ENCODE measurements at places on chromosomes 6 and 20. TPM values are rescaled to one million over a fixed set of nuclear protein-coding genes. Genes with fewer than 3 reads are reported as not detected.

- no peaks in the 10 kb centered on the region for H3K4me1 ChIP-seq
- H3K27me3 ChIP-seq: no peaks in the 10 kb centered on the region
- H3K27ac ChIP-seq: no peak overlapping the region
- DNase-seq: no peak
Measured at GRCh38 chr6:168541307-168541706, 100.3 kb downstream of the SMOC2 start.

DNA sequence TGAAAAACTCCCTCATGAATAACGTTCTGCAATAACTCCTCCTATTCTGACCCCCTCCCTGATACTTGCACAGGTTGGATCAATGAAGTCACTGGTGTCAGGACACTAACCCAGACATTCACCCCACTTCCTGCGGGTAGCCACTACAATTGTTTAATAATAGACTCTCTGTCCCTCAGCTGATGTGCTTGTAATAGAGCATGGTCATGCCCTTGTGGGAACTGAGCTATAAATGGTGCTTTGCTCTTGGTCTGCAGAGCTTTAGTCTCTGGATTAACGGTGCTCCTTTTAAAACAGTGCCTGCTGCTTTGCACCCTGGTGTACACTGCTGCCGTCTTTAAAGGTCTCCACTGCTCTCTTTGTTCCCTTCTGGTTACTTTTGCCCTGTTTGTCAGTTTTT lies 127.3 kb downstream of the BACH2 start:
- H3K36me3 ChIP-seq: no peaks in the 10 kb centered on the region
- H3K27me3 ChIP-seq: no peaks in the 10 kb centered on the region
- no peak overlapping the region for H3K4me3 ChIP-seq

DNA sequence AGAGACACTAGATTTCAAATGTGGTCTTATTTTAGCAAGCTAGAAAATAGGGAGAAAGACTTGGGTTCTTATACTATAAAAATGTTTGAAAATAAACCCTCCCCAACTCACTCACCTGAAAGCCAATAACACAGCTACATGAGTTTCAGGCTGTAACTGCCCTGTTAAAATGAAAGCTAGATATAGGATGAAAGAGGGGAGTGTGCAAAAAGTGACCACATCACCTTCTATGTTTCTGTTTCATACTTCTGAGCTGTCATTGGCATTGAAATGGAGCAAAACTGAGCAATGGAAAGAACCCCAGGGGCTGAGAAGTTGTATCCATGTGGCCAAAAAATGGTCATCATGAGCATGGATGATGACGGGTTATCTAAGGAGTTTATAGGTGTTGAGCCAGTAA lies 148.1 kb upstream of the TENT5A start:
- no peak overlapping the region for H3K27ac ChIP-seq
- DNase-seq: no peak
- H3K4me1 ChIP-seq: no peaks in the 10 kb centered on the region

DNA sequence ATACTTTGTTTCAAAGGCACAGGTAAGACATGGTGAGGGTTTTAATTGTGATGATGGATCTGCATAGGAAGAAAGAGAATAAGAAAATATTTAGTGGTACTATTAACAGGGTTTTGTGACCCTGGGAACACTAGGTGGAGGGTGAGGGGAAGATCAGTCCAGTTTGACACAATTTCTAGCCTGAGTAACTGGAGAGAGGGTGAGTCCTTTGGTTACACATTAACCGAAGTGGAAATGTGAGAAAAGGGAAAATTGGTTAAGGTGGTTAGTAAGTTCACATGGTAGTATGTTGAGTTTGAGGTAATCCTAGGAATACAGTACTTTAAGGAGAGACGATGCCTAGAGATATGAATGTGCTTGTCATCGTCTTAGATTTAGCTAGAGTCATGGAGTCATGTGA lies 54.8 kb upstream of the POU3F2 start:
- H3K36me3 ChIP-seq: no peaks in the 10 kb centered on the region
- no peak overlapping the region for H3K4me3 ChIP-seq
- no peak overlapping the region for H3K27ac ChIP-seq
- H3K27me3 ChIP-seq: no peaks in the 10 kb centered on the region
- H3K4me1 ChIP-seq: no peaks in the 10 kb centered on the region

- no peak overlapping the region for H3K4me3 ChIP-seq
- H3K27me3 ChIP-seq: no peaks in the 10 kb centered on the region
- H3K36me3 ChIP-seq: no peaks in the 10 kb centered on the region
- H3K4me1 ChIP-seq: no peaks in the 10 kb centered on the region
Measured at GRCh38 chr6:170277893-170278742, 12.8 kb downstream of the DLL1 start.

GRCh38 chr6:25456249-25457040 lies 177.3 kb downstream of the CARMIL1 start:
- H3K4me3 ChIP-seq: no peak overlapping the region
- H3K4me1 ChIP-seq: no peaks in the 10 kb centered on the region
- H3K27me3 ChIP-seq: no peaks in the 10 kb centered on the region
- no peak for DNase-seq

- no peaks in the 10 kb centered on the region for H3K4me1 ChIP-seq
- H3K4me3 ChIP-seq: no peak overlapping the region
- DNase-seq: no peak
- H3K27ac ChIP-seq: no peak overlapping the region
- H3K36me3 ChIP-seq: no peaks in the 10 kb centered on the region
- no peaks in the 10 kb centered on the region for H3K27me3 ChIP-seq
Measured at GRCh38 chr6:117138425-117138824, 126.9 kb upstream of the VGLL2 start.

DNA sequence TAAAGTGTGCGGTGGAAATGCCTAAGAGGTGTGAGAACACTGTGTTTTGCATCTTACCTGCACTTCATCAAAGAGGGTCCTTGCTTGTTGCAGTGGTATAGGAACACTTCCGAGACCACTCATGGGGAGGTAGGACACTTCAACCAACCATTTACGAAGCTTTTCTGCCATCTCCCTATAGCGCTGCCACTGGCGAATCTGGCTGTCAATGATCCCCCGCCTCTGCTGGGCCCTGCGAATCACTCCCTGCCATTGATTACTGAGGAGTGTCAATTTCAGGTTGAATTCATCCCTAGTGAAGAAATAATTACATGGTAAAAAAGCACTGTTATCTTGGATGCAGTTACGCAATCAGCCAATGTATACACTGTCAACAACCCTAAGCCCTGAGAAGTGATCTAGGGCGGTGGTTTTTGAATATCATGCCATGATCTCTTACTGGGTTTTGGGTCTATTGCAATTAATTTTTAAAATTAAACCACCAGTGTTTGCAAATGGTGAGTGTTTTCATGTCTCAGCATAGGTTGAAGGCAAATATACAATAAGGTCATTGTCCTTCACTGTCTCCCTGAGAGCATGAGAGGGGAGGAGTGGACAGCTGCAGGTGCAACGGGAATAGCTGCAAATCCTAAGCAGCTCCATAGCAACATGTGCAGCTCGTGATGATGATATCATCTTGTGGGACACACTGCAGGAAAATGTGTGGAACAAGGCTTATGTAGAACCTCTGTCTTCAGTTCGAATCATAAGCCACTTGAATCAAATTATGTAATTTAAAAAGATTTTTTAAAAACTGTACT lies 400.6 kb downstream of the ESR1 start:
- DNase-seq: no peak
- H3K4me1 ChIP-seq: no peaks in the 10 kb centered on the region
- H3K27me3 ChIP-seq: no peaks in the 10 kb centered on the region
- peaks cover 16% of the 10 kb centered on the region for H3K36me3 ChIP-seq

DNA sequence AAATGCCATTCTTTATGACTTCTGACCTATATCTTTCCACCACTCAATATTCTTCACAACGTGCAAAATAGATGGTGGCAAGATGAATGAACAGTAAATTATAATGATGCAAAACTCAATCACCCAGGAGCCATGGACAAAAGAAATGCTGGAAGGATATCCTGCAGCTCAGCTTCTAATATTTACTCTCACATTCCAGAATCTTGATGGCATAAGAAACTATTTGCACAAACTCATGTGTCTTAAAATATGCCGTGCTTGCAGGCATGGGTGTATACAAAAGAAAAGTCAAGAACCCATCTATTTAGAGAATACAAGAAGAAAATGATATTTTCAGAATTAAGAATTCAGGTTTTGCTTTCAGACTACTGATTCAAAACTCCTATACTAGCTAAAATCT lies 217.8 kb downstream of the SLC35F1 start:
- H3K4me1 ChIP-seq: no peaks in the 10 kb centered on the region
- no peak overlapping the region for H3K27ac ChIP-seq
- no peak overlapping the region for H3K4me3 ChIP-seq

- no peak overlapping the region for H3K4me3 ChIP-seq
- no peaks in the 10 kb centered on the region for H3K36me3 ChIP-seq
- no peak overlapping the region for H3K27ac ChIP-seq
- no peak for DNase-seq
- H3K27me3 ChIP-seq: no peaks in the 10 kb centered on the region
Measured at GRCh38 chr6:8174571-8174970, 72.2 kb upstream of the EEF1E1 start.

- no peak for DNase-seq
- H3K27me3 ChIP-seq: no peaks in the 10 kb centered on the region
- H3K4me1 ChIP-seq: peaks cover 34% of the 10 kb centered on the region
Measured at GRCh38 chr6:35603326-35604202, 85.2 kb downstream of the FKBP5 start.

- peaks cover 3% of the 10 kb centered on the region for H3K27me3 ChIP-seq
- DNase-seq: no peak
- peak overlapping the region; percentile 63 for H3K27ac ChIP-seq
- H3K4me3 ChIP-seq: peak overlapping the region; percentile 66
Measured at GRCh38 chr20:13222319-13222716, 1.2 kb downstream of the ISM1 start.

GRCh38 chr6:15512126-15512525 lies 150.7 kb downstream of the DTNBP1 start:
- DNase-seq: no peak
- no peaks in the 10 kb centered on the region for H3K27me3 ChIP-seq
- peaks cover 7% of the 10 kb centered on the region for H3K4me1 ChIP-seq
- no peak overlapping the region for H3K27ac ChIP-seq
- H3K36me3 ChIP-seq: peaks cover 5% of the 10 kb centered on the region

- no peaks in the 10 kb centered on the region for H3K4me1 ChIP-seq
- no peak overlapping the region for H3K27ac ChIP-seq
- no peak for DNase-seq
- no peak overlapping the region for H3K4me3 ChIP-seq
- no peaks in the 10 kb centered on the region for H3K27me3 ChIP-seq
Measured at GRCh38 chr6:142374965-142375733, 73.3 kb downstream of the ADGRG6 start.

DNA sequence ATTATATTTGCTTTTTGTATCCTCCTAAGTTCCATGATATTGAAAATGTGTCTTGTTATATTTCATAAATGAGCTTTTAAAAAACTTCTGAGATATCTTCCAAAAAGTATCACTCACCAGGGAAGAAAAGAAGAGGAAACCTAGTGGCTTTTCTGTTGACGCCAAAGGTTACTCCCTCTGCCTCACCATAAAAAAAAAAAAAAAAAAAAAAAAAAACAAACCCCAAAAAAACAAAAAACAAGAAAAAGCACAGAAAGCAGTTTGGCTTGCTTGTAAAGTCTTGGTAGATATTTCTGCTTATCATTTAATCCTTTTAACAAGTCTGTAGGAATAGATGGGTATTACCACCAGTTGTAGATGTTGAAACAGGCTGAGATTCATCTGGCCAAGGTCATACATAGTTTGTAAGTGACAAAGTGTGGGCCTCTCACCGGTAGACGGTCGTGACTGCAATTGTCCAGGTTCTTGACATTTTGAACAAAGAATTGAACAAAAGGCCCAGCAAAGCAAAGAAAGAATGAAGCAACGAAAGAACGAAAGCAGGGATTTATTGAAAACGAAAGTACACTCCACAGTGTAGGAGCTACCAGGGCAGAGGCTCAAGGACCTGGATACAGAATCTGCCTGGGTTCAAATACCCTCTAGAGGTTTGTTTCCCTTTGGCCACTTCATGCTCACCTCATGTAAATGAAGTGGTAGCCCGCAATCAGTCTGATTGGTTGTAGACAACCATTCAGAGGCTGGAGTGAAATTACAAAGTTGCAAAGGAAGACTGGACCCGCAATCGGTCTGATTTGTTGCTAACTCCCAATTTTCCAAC lies 11.6 kb upstream of the ELOVL5 start:
- no peaks in the 10 kb centered on the region for H3K36me3 ChIP-seq
- peak overlapping the region; percentile 98 for H3K27ac ChIP-seq
- H3K4me1 ChIP-seq: peaks cover 8% of the 10 kb centered on the region
- H3K4me3 ChIP-seq: peak overlapping the region; percentile 72

- no peak overlapping the region for H3K4me3 ChIP-seq
- no peaks in the 10 kb centered on the region for H3K36me3 ChIP-seq
- H3K27me3 ChIP-seq: no peaks in the 10 kb centered on the region
- no peak overlapping the region for H3K27ac ChIP-seq
Measured at GRCh38 chr6:37236921-37237320, 20.7 kb upstream of the TBC1D22B start.

DNA sequence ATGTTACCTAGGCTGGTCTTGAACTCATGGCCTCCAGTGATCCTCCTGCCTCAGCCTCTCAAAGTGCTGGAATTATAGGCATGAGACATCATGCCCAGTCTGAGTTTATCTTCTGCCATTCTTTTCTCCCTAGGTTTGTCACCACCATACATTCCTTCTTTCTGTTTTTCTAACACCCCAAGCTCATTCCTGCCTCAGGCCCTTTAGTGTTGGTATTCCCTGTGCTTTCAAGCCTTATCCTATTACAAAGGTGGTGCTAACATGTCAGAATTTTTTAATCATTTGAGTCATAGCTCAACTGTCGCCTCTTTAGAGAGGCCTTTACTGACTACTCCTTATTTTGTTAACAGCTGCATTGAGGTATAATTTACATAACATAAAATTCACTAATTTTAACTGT lies 221.1 kb upstream of the PRSS16 start:
- DNase-seq: no peak
- no peaks in the 10 kb centered on the region for H3K4me1 ChIP-seq
- no peaks in the 10 kb centered on the region for H3K27me3 ChIP-seq
- no peak overlapping the region for H3K27ac ChIP-seq

GRCh38 chr20:40956542-40957264 lies 71.9 kb upstream of the TOP1 start:
- no peak overlapping the region for H3K4me3 ChIP-seq
- DNase-seq: no peak
- H3K4me1 ChIP-seq: no peaks in the 10 kb centered on the region
- H3K27me3 ChIP-seq: no peaks in the 10 kb centered on the region
- H3K36me3 ChIP-seq: no peaks in the 10 kb centered on the region

GRCh38 chr20:15570156-15570555 lies 1003.1 kb downstream of the KIF16B start:
- no peaks in the 10 kb centered on the region for H3K36me3 ChIP-seq
- no peak for DNase-seq
- H3K27ac ChIP-seq: no peak overlapping the region
- no peak overlapping the region for H3K4me3 ChIP-seq
- no peaks in the 10 kb centered on the region for H3K4me1 ChIP-seq

- DNase-seq: no peak
- H3K27me3 ChIP-seq: no peaks in the 10 kb centered on the region
- H3K4me3 ChIP-seq: no peak overlapping the region
- H3K36me3 ChIP-seq: no peaks in the 10 kb centered on the region
- no peak overlapping the region for H3K27ac ChIP-seq
Measured at GRCh38 chr6:85062884-85063283, 298.5 kb upstream of the TBX18 start.

ELOVL4 gene
- 1.9 TPM for total RNA-seq

C6orf132 gene
- 20.2 TPM for total RNA-seq

F13A1 gene
- 53.3 TPM for total RNA-seq

PTCRA gene
- total RNA-seq: not detected

PTK6 gene
- 0.16 TPM for total RNA-seq

RRAGD gene
- total RNA-seq: 12.8 TPM

SPATA25 gene
- total RNA-seq: 3.4 TPM

MAP1LC3A gene
- total RNA-seq: 39.2 TPM

MYMX gene
- 2.9 TPM for total RNA-seq

RBPJL gene
- total RNA-seq: not detected

FAXC gene
- 14.2 TPM for total RNA-seq

PRSS35 gene
- not detected for total RNA-seq

HUS1B gene
- total RNA-seq: 3.9 TPM

ANGPT4 gene
- 1.0 TPM for total RNA-seq

GMPR gene
- 4.3 TPM for total RNA-seq

All from breast epithelium (tissue), 4 donors.